Stimulated activated CD4-positive, alpha-beta T cell treated with anti-CD3 and anti-CD28 coated beads, Interleukin-1b, Interleukin-23, amount 100 ng/mL, for 24 hours (primary cell): ENCODE measurements at places on chromosomes 3 and 15.

- DNase-seq: no peak
These were observed 5.2 kb downstream of the TADA3 start for GRCh38 chr3:9786825-9787669.

DNA sequence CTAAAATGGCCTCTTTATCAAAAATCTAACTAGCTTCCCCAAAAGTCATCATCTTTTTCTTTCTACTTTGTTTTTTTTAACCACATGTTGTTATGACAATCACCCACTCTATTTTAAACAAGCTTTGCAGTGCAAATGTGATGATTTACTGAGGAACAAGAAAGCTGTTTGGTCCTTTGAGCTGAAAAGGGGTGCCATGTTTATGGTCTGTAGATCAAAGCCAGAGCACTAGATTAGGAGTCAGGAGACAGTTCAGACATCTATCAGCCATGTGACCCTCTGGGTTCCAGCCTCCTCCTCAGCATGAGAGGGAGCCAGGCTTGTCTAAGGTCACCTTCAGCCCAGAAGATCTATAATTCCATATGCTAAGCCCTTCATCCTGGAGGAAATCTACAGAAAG lies 65.9 kb downstream of the RPL22L1 start:
- no peak for DNase-seq

DNA sequence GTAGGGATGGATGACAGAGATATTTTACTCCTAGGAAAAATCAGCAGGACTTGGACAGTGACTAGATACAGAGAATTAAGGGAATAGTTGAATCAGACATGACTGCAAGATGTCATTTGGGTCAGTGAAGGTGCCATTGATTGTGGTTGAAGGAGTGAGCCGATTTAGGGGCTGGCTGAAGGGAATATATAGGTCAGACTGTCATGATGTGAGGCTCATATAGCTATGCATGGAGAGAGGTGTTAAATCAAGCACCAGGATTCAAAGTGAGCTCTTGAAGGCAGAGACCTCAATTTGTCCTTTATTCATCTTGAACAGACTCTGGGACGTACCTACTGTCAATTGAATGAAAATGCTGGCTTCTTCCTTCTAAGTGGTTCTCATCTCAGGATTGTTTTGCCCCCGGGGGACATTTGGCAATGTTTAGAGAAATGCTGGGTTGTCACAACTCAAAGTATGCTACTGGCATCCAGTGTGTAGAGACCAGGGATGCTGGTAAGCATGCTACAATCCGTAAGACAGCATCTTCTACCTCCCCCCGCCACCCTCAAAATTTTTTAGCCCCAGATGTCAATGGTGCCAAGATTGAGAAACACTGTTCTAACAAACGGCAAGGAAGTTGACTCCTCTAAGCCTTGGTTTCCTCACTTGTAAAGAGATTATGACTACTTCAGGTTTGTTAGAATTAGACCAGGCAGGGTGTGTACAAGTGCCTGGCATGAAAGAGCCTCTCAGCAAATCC lies 7.8 kb downstream of the ATP2C1 start:
- no peak for DNase-seq

DNA sequence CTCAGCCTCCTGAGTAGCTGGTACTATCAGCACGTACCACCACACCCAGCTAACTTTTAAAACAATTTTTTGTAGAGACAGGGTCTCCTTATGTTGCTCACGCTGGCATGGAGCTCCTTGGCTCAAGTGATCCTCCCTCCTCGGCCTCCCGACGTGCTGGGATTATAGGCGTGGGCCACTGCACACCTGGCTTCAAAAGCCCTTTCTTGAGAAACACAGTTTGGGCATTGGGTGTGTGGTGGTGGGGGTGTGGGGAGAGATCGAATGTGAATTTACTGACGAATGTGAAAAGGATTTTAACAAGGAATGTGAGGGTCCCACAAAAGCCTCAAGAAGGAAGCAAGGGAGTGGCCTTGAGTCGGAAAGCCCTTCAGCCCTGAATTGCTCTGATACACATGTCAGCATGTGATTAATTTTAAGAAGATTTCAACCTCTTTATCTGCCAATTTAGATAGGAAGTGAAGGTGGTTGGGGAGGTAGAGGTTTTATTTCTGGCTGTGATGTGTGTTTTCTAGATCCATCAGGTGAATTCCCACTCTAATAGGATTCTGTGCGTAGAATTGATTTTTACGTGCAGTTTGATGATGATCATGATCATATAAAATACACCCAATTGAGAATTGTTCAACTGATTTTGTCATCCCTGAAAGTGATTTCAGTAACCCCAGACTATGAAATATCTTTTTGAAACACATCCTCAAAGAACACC lies 1.1 kb downstream of the CCR4 start:
- DNase-seq: no peak

GRCh38 chr3:184578822-184579221 lies 17.2 kb downstream of the EPHB3 start:
- DNase-seq: no peak

DNA sequence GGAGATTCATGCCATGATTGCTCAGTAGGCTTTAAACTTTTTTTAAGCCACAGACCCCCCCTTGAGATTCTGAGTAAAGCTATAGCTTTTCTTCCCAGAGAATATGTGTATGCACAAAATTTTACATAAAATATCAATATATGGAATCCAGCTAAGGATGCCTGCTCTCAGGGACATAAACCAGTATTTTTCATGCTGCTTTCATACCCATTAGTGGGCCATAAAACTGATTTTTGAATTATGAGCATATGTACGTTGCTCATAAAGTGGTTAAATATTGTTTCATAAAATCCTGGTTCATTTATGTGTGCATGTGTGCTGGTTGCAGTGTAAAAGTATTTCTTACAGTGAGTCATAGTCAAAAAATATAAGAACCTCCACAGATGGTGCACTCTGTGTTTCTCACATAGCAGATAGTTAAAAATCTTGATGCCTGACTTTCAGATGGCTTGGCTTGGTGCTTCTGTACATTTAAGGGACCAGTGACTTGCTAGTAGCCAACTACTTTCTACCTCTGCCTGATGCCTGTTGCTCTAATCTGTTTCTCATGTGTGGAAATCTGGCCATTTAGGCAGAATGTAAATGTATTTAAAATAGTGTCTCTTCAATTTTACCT lies 71.9 kb downstream of the ARHGEF26 start:
- no peak for DNase-seq

GRCh38 chr3:48445277-48445882 lies 1.2 kb upstream of the ATRIP start:
- DNase-seq: no peak

- no peak for DNase-seq
These were observed 960 bp upstream of the KLF13 start for GRCh38 chr15:31325595-31326155.

- no peak for DNase-seq
These were observed 178.3 kb downstream of the KBTBD8 start for GRCh38 chr3:67176396-67176795.

- no peak for DNase-seq
These were observed 12.1 kb downstream of the TMOD3 start for GRCh38 chr15:51841406-51842040.

- no peak for DNase-seq
These were observed 97.8 kb downstream of the GTPBP8 start for GRCh38 chr3:113088616-113089015.

GRCh38 chr15:31347067-31347975 lies 20.7 kb downstream of the KLF13 start:
- peak; percentile 85 for DNase-seq

DNA sequence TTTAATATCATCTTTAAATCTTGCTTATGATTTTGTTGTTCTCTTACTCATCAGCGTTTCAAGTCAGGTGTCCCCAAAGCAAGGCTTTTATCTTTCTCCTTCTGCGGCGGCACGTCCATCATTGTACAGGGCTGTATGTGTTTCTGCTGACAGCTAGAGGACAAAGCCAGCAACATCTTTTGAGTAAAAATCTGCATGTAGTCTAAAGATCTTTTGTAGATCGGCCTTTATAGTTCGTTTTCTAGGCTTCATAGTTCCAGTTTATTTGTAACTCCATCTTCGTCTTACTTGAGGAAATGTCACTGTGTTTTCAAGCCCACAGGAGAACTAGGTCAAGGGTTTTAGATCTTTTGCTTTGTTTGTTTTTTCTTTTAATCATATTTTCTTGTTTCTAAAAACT lies 211.4 kb upstream of the TOPAZ1 start:
- DNase-seq: no peak

GRCh38 chr15:101014921-101015841 lies 96.0 kb downstream of the LRRK1 start:
- DNase-seq: peak; percentile 56

DNA sequence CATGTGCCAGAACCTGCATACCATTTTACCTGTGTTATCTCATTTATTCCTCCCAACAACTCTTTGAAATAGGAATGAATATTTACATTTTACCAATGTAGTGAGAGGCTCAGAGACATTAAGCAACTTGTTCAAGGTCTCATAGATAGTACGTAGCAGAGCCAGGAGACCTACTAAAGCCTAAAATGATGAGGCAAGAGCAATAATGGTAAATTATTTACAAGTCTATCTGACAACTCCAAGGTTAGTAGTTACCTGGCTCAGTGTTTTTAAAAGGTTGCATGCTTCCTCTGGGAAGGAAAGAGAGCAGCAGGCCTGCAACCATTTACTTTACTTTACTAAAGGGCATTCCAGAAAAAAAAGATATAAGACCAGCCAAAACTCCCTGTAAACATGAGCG lies 103.0 kb downstream of the CFAP20DC start:
- DNase-seq: no peak

DNA sequence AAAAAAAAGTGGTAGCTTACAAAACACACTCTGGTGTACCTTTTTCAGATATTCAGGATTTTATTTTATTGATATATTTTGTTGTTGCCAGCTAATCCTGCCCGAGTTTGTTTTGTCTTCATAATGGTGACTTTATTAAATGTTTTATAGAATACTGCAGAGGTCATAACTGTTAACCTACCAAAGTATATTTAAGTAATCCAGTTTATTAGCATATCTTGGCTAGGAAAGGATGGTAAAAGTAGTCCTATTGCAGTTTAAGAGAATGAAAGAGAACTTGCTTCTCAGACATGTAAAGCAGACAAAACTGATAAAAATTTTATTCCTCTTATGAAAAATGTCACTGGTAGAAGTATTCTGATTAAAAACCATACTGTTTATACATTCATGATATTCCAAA lies 59.2 kb upstream of the IGSF10 start:
- DNase-seq: no peak
